Motor neuron (in vitro differentiated cells): ENCODE measurements at places on chromosomes 4 and X.

DNA sequence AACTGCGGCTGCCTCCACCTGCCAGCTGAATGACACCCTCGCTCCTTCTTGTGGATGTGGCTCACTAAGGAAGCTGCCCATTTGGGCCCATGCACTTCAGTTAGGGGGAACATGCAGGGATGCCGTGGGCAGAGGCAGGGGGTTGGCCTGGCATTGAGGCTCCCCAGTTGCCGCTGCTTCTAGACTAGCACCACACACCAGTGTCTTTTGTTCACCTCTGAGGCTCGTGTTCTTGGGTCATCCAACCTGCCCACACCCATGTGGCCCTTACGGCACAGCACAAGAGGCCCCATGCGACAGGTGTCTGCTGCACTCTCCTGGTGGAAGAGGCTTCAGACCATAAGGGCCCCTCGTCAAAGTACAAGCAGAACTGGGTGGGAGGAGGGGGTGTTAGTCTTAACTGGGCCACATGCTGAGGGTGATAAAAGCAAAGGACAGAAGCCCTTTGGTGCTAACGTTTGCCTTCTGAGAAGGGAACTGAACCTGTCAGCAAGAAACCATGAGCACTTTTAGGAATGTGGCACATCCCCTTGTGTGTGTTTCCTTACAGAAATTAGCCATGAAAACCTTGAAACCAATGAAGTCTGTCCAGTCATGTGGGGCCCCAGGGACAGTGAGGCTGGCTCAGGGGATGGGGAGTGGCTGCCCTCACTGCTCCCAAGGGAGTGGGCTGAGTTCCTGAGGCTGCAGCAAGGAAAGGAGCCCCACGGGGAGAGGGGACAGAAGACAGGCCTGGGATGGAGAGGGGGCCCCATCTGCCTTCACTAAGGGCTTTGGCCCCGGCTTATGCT is 39.2 kb downstream of the MAP7D3 start:
- ATAC-seq, result no peak

DNA sequence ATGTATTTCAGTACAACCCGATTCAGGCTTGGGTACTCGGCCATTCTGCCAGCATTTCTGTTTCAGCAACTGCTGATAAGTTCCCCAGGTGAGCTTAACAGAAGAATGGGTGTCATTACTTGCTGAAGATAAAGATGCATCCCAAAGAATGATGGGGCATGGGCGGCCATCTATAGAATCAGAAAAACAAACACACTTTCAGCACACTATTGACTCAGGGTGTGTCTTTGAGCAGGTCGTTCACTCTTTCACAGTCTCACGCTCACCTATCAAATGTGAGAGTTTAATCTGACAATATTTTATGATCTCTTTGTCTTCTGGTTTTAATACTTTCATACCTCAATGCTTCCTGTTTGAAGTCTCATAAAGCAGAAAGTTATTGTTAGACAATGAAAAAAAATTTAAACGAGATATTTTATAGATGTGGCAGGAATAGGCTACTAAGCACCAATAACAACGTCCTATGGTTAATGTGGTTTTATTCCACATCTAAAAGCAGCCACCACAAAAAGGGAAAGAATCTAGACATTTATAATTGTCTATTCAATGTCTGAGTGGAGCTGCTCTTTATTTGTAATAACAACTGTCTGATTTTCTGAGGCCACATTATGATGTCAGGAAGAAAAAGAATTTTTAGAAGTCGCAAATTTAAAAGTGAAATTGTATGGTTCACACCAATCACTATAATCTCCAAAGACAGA is 17.0 kb downstream of the GASK1B start:
- ATAC-seq, result no peak

- peak; percentile 73 for ATAC-seq
These were observed 61.9 kb upstream of the NFKB1 start for GRCh38 chr4:102439236-102439614.

- ATAC-seq, result peak; percentile 91
These were observed 293.4 kb upstream of the BOD1L1 start for GRCh38 chr4:13920901-13921300.

- ATAC-seq, result no peak
These were observed 34.6 kb upstream of the MID1 start for GRCh38 chrX:10654960-10655359.

GRCh38 chr4:10098780-10099160 is 17.8 kb downstream of the WDR1 start:
- ATAC-seq, result no peak
